Stimulated activated effector memory CD8-positive, alpha-beta T cell treated with anti-CD3 and anti-CD28 coated beads, Interleukin-12 subunit alpha, Interleukin-12 subunit beta, amount 100 ng/mL, for 72 hours (primary cell): ENCODE measurements at places on chromosomes 11 and 22.

DNA sequence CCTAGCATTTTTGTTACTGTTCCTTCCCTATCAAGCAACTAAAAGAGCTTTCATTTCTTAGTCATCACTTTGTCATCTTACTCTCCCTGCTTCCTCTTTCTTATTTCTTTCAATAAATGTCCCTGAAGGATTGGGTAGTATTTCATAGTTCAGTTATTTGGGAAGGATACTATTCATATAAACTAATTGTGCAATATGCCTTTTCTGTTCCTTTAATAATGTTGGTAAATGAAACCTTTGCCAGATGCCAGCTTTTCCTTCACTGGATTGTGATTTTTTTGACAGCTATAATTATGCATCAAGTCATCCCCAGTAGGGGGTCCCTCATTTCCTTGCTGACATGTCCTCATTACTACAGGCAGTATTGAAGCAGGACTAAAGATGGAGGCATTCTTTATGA is 101.7 kb downstream of the ATM start:
- DNase-seq: no peak

GRCh38 chr11:94776351-94777321 is 8.5 kb downstream of the AMOTL1 start:
- DNase-seq: no peak

DNA sequence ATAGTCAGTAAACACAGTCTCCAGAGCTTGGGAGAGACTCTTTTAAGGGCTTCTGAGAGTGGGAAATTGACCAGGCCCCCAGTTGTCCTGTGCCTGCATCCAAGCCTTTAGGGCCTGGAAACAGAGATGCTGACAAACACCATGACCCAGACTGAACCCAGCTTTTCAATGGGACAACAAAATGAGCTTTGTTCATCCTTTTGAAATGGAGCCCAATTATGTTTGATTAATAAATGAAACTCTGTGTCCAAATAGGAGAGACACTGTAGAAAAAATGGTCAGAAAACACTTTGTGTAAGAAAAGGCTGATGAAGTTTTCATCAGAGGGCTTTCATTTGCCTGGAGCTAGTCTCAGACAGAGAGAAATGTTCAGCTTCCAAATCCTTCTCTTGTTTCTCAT is 146.0 kb downstream of the RRAS2 start:
- no peak for DNase-seq

DNA sequence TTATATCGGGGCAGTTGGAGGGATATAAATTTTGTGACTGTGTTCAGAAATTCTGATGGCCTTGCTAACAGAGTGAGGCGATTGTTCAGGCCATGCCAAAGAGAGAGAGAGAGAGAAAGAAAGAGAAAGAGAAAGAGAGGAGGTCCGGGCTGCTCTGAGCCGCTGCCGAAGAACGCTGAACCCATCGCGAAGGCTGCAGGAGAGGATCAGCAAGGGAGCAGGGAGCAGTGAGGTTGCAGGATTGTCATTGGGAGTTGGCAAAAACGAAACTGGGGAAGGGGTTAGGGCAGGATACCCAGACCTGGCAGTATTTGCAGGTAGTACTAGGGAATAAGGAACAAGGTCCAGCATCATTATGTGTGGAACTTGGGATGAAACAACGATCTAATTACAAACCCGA is 537.1 kb downstream of the INSC start:
- DNase-seq: no peak

DNA sequence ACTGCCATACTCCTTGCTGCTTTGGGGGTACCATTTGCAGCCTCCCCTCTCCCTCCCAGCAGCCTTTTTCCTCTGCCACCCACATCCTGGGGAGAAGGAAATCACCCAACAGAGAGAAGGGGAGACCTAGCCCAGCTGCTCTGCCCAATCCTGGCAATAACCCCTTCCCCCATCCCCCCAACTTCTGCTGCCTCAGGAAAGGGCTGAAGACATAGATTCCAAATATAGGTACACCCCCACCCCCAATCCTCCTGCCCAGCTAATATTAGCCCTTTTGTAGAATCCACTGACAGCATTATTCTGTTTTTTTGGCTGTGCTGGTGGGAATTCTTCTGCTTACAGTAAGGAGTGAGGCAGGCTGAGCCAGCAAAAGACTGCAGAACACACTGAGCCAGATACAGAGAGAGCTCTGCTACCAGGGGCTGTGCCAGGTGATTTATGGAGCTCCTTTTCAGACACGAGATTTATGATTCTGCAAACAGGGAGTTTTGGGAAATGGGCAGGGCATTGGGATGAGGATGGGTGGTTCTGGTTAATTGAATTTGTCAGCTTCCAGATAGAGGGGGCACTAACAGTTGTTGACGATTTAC is 164.0 kb downstream of the TENM4 start:
- DNase-seq: no peak

GRCh38 chr11:126874831-126875230 is 125.7 kb downstream of the KIRREL3 start:
- DNase-seq: no peak

GRCh38 chr11:10868352-10868751 is 10.5 kb upstream of the ZBED5 start:
- DNase-seq: no peak

DNA sequence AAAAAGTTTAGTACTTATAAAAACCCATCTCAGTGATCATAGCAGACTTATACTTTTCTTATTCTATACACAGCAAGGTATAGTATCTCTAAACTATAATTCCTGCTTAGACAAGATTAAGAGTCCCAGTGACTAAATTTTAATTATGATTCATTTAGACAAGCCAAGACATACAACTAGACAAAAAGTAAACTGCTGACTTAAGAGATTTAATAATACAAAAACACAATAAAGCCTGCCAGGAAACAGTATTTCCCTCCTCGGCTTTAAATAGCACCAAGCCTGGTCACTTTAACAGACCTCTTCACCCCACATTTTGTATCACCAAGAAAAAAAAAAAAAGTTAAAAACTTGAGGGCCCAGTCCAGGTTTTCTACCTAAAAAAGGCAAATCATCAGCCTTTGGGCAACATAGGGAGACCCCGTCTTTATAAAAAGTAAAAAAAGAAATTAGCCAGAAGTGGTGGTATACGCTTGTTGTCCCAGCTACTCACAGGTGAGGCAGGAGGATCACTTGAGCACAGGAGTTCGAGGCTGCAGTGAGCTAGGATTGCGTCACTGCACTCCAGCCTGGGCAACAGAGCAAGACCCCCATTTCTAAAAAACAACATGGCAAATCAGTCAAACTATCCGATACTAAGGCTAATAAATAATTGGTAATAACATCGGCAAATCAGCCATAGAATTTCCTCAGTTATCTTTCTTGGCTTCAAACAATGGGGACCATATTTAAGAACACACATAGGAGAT is 53.8 kb downstream of the SIK3 start:
- no peak for DNase-seq

DNA sequence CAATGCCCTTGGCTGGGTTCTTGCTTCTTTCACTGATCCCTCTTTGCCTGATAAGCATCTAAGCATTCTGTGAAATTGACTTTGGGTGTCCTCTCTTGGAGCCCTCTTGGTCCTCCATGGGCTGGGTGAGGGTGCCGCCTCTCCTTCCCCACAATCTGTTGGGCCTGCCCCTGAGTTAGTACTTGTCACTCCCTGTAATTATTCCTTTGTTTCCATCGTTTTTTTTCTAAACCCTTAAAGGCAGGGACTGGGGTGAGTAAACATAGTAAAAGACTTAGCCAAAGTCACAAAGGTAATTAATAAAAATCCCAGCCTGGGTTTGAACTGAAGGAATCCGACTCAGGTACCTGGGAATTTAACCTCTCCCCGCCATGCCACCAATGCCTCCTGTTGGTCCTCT is 188.1 kb downstream of the MYO18B start:
- DNase-seq: no peak

GRCh38 chr11:103888541-103888951 is 147.9 kb upstream of the DDI1 start:
- no peak for DNase-seq

- no peak for DNase-seq
Observed at GRCh38 chr11:75369560-75370255, 18.2 kb upstream of the ARRB1 start.

GRCh38 chr11:19836666-19837065 is 124.0 kb downstream of the NAV2 start:
- DNase-seq: no peak

GRCh38 chr11:26792941-26793340 is 71.1 kb upstream of the SLC5A12 start:
- DNase-seq: no peak
